Stimulated activated CD8-positive, alpha-beta memory T cell treated with anti-CD3 and anti-CD28 coated beads, Interleukin-7, amount 100 ng/mL, for 4 hours (primary cell): ENCODE measurements at places on chromosomes 3 and 15.

DNA sequence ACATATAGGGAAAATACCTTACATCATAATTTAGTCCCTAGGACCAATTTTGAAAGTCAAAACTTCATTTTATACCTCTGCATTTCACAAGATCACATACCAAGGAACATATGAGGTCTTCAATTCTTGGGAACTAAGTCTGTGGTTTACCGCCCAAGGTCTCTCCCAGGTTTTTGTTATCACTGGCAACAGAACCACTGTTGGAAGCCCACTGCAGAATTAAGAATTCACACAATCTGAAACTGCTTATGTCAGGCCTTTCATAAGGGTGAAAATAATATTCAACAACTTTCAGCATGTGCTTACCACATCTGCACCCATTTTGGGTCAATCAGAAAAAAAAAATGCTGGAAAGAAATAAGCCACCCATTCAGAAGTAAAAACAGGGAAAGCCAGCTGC, 107.2 kb upstream of the MME start:
- no peak for DNase-seq

- no peak for DNase-seq
Observed at GRCh38 chr3:42786212-42786611, 13.2 kb upstream of the CCDC13 start.

GRCh38 chr3:154018100-154018696, 103.0 kb upstream of the ARHGEF26 start:
- no peak for DNase-seq

DNA sequence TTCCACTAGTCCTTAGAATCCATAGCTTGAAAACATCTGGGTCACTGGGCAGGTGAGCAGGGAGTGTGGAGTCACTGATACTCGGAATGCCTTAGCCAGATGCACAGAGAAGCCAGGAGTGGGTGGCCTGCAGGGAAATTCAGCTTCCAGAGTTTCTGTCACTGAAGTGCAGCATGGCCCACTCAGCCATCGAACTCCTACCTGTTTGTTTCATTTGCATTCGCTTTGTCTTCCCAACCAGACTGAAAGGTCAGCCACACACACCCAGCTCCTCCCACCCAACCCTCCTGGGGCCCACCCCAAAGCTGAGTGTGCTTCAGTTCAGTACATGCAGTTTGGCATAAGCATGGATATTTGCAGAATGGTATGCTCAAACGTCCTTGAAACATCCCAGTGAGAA, 124.5 kb upstream of the ATP10A start:
- DNase-seq = no peak

DNA sequence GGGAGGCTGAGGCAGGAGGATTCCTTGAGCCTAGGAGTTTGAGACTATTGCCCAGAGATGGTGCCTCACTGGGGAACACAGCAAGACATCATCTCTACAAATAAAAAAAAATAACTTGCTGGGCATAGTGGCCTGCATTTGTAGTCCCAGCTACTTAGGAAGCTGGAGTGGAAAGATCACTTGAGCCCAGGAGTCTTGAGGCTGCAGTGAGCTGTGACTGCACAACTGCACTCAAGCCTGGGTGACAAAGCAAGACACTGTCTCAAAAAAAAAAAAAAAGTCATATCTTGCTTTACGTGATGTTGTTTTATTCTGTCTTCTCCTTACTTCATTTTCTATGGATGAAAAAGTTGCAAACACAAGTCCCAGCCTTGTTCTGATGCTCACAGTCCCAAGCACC, 14.1 kb downstream of the GATM start:
- DNase-seq = no peak

DNA sequence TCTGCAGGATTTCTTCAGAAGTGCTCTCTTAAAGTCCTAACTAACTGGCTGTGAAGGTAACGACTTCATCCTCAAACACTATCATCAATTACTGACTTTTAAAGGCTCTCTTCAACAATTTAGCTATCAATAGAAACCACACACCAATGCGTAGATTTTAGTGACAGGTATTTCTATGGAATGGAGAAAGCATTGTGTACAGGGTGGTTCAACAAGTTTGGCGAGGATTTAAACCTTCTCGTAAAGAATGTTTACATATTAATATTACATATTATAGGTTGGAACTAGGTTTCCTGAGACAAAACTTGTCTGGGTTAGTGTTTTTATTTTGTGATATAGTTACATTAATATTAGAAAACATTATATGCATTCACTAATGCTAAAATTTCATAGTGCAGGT, 233.6 kb downstream of the CHL1 start:
- no peak for DNase-seq

GRCh38 chr3:151351219-151351618, 21.9 kb upstream of the P2RY13 start:
- no peak for DNase-seq

GRCh38 chr3:127472506-127472905, 118.0 kb downstream of the TPRA1 start:
- DNase-seq = no peak

DNA sequence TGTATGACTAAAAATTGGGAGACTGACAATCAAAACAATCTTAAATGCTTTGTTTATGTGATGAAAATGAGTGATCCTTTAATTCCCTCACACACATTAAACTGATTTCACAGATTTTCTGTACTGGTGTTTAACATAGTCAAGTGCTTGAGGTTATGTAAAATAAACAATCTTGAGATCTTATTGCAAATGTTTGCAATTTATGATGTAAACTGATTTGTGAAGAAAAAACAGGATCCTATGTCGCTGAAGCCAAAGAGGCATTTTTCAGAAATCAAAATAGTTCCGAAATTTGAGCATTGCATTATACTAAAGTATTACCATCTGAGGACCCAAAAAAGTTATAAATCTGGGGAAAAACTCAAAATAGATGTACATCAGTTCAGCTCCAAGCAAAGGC, 12.7 kb downstream of the SHOX2 start:
- DNase-seq = no peak
